ENCODE measurements at places on chromosomes 12 and 14.

GRCh38 chr12:52349196-52349595 is 18.1 kb downstream of the KRT85 start:
- no peak for DNase-seq

DNA sequence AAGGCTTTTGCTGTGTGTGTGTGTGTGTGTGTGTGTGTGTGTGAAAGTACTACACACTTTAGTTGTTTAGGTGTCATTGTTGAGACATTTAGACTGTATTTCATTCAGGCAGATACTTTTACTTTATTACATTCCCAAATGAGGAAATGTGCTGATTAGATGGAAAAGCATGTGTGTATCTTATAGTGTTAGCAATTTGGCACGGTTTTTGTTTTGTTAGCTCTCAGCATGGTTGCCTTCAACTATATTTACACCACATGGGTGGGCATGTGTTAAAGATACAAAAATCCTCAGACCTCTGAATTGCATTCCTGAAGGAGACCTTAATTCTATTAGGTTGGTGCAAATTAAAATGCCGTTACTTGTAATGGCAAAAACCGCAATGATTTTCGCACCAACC is 879.5 kb downstream of the DIO2 start:
- no peak for DNase-seq

DNA sequence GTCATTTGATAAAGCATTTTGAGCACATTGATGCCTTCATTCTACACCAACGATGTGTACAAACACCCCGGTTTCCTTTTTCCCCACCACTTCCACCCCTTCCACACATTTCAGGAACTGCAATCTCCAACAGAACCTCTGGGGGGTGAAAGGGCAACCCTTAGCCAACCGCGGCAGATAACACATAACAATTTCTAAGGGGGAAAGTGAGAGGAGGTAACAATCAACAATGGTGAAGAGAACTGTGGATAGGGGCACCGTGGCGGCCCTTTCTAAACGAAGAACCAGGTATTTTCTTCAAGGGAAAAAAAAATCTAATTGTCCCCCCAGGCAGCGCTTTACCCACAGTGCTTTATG is 1.1 kb downstream of the KITLG start:
- peak; percentile 18 for DNase-seq

DNA sequence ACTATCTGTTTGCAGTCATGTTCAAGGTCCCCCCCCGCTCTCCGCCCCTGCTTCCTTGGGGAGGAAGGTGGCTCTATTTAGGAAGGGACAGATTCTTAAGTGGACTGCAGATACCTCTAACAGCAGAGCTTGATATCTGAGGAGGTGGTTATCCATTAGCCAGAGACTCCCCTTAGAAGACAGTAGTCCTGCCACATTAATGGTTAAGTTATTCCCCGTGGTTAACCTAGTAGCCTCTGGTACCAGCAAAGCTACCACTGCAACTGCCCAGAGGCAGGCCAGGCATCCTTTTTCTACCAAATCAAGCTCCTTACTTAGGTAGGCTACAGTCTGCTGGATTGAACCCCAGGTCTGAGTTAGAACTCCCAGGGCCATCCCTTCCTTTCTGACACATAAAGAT is 162.1 kb upstream of the AVPR1A start:
- DNase-seq: no peak

- no peak for DNase-seq
Measured at GRCh38 chr12:95736631-95737030, 53.9 kb downstream of the NTN4 start.

DNA sequence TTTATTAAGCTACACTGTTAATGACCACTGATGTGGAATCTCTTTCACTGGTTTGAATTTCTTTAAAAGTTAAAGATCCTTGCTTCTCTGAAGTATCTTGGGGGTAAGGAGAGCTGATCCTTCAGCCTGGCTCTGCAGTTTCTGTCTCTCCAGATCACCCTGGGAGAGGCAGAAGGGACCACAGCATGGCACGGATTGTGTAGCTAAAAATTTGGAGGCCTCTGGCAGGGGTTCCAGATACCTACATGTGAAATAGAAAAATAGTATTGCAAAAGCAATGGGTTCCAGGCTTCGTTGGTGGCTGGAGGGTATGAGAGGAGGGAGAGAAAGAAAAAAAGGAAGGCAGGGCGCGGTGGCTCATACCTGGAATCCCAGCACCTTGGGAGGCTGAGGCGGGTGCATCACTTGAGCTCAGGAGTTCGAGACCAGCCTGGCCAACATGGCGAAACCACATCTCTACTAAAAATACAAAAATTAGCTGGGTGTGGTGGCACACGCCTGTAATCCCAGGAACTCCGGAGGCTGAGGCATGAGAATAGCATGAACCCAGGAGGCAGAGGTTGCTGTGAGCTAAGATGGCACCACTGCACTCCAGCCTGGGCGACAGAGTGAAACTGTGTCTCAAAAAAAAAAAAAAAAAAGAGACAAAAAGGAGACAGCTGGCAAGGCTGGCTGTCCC is 3.4 kb downstream of the CHST11 start:
- no peak for DNase-seq

DNA sequence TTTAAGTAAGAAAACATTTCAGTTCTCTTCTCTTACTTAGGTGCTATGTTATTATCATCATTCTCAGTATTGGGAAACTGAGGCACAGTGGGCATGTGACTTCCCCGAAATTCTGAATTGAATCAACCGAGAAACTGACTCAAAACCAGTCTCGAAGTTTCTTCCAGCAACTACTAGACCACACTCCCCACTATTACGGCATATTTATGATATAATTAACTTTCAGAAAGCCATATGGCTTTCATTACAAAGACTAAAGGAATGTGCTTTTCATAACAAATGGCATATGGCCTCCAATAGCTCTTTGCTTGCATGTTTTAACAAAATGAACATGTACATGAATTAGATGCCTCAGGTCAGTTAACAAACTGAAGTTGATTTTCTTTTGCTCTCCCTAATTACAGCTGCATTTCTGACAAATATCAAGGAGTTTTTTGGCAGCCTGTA is 182.9 kb upstream of the SLC38A2 start:
- no peak for DNase-seq

GRCh38 chr12:119412811-119413794 is 78.6 kb downstream of the CCDC60 start:
- DNase-seq: peak; percentile 34

- DNase-seq: no peak
Measured at GRCh38 chr12:80589077-80589476, 118.4 kb upstream of the MYF6 start.

GRCh38 chr12:102730996-102731395 is 186.0 kb downstream of the PAH start:
- DNase-seq: no peak

GRCh38 chr14:99853206-99853605 is 60.0 kb downstream of the EML1 start:
- DNase-seq: no peak

GRCh38 chr14:76782115-76782884 is 21.0 kb downstream of the VASH1 start:
- no peak for DNase-seq

- DNase-seq: no peak
Measured at GRCh38 chr14:71610797-71611196, 321.4 kb upstream of the RGS6 start.

GRCh38 chr14:73851000-73851399 is 631 bp upstream of the PTGR2 start:
- DNase-seq: no peak

- DNase-seq: no peak
Measured at GRCh38 chr14:68927956-68928675, 51.0 kb downstream of the ACTN1 start.

DNA sequence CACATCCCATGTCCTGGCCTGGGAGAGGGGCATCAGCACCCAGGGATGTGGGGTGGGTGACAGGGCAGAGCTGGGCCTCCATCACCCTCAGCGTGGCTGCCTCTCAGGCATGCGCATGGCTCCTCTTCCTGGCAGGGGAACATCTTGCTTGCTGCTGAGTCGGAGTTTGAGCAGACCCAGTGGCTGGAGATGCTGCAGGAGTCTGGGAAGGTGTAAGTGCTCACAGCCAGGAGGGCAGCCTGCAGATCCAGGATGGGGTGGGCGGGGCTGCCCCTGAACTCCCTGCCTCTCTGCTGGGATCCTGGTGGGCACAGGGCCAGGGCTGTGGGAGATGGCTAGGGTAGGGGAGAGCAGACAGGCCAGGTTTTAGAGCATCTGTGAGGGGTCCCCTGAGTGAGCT is 16.2 kb downstream of the PLEKHD1 start:
- no peak for DNase-seq

- DNase-seq: no peak
Measured at GRCh38 chr12:98182821-98183220, 332.6 kb upstream of the TMPO start.

DNA sequence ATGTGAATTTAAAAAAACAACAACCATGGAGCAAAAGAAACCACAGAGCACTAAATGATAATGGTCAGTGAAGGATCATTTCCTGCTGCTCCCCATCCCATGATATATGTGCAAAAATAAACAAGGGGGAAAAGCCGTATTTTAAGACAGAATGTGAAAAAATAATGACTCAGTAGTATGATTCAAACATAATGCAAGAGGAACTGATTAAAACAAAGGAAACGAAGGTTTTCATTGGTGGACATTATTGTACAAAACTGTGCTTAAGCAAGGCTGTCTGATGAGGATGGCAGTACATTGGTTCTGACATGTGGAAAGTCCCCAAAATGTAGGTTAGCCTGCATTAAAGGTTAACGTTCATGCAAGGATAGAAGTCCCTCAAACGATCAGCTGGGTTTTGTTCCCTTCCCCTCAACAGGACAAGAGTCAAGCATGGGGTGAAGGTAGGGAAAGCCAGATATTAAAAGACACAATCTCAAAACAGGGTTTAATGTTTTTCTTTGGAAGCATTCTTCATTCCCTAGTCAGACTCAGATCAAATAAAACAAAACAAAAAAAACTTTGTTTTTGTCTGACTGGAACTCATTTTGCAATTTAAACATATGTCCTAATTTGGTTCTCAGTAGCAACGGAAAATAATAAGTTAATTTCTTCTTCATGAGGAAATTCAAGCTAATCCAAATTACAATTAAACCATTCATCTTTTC is 26.3 kb upstream of the PTGDR start:
- DNase-seq: no peak

GRCh38 chr12:69732088-69732487 is 6.6 kb upstream of the RAB3IP start:
- DNase-seq: no peak

DNA sequence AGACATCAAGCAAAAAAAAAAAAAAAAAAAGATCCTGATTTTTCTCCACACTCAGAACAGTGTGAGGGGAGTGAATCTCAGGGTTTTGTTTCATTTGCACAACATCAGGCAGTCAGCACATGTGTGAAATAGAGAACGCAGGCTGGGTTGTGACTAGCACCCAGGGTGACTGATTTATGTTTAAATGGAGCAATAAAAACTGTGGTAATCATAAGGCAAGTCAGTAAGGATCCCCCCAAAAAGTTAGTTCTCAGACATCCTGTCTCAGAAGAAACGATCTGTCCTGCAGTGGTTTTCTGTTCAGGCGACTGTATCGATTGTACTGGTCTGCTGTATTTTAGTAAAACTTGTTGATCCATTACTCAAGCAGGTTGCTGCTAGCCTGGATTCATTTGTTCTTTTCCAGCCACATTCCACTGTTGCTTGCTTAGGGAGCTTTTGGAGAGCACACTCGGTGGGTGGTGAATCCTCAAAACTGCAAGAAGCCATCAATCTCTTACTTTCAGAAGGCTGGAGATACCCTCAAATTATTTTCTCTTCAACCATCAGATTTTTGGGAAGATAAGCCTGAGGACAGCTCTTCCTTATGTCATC is 107.1 kb downstream of the DACT1 start:
- no peak for DNase-seq

- no peak for DNase-seq
Measured at GRCh38 chr12:21814327-21814726, 39.8 kb upstream of the KCNJ8 start.

DNA sequence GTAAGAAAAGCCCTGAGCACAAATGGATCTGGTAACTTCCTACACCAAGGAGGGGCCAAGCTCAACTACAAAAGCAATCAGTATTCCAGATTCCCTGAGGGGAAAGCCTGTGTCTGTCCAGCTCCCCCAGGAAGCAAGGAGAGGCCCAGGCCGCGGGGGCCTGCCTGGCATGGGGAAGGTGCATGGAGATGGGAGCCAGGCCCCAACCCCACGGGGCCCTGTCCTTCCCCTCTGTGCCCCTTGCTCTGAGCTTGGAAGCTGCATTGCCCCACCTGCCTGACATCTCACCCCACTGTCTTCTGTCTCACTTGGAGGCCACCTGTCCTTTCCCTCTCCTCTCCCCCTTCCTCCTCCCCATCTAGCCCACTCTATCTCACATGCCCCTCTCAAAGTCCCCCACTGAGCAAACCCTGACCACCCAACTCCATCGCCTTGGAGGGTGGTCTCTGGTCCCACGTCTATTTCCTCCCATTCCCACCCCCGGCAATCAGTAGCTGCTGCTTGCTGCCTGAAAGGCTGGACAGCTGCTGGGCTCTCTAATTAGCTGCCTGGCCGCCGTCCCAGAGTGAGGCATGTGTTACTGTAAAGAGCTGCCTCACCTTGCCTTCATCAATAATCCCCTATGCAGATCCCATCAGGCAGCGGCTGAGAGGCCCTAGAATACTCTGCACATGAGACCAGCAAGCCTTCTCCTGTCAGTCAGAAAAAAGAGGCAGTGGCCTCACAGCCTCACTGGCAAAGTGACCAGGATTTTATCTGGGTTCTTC is 3.4 kb upstream of the TMEM229B start:
- no peak for DNase-seq

GRCh38 chr12:52141306-52141705 is 50.5 kb downstream of the KRT80 start:
- DNase-seq: no peak

DNA sequence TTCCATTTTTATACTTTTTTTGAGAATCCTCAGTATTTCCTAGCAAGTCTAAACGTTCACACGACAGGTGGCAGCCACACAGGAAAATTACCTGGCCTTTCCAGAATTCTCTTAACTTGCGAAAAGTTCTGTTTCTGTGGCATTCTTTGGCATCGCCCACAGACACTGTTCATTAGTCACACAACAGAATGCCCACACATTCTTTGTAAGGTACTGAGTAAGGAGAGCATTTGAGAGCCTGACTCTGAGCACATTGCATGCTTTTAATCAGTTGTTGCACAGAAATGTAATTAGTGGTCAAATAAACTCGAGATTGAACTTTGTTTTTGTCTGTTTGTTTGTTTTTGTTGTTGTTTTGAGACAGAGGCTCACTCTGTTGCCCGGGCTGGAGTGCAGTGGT is 52.4 kb downstream of the LMNTD1 start:
- no peak for DNase-seq

GRCh38 chr12:26298785-26299621 is 103.6 kb downstream of the SSPN start:
- no peak for DNase-seq

DNA sequence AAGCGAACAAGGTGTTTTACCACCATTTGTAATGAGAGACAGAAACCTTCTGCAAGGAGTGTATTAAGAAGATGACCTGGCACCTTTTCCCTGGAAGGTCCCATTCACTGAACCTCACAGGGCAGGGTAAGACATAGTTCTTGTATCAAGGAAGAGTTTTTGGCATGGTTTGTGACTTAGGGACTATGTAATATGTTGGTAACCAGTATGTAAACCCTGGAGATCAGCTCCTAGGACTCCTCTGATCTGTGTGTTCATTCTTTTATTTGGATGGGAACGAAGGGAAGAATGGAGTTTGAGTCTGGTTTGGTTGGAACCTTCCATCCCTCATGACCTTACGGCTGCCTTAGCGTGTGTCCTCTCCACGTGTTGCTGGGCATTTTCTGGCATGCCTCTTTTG is 175.4 kb downstream of the CAND1 start:
- DNase-seq: no peak

GRCh38 chr12:3496957-3497356 is 6.0 kb downstream of the PRMT8 start:
- no peak for DNase-seq

- no peak for DNase-seq
Measured at GRCh38 chr14:76985540-76986230, 42.8 kb downstream of the IRF2BPL start.

- DNase-seq: no peak
Measured at GRCh38 chr12:114682785-114683708, 928 bp downstream of the TBX3 start.
